Activated naive CD4-positive, alpha-beta T cell (primary cell): ENCODE measurements at places on chromosomes 16 and 17.

DNA sequence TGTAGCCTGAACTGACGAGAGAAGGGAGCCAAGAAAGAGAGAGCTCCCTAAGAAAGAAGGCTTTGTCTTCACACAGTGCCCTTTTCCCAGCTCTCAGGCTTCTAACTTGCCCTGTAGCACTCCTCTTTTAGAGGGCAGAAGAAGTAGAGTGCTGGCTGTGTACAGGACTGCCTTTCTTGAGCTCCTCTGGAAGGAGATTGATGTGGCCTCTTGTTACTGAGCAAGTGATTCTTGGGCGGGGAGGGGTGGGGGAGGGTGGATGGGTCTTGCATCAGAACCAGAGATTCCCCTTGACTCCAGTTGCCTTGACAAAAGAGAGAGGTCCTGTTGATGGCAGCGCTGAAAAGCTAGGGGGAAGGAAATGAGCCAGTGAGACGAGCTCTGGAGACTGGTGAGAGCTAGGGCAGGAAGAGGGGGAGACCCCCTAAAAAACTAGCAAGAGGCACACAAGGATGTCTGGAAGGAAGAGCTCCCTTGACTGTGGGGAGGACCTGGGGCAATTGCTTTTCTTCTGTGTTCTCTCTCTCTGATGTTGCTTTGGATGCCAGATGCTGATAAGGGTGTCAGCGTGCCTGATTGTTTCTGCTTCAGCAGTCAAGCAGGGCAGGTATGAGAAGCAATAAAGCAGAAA lies 18.4 kb downstream of the GPR179 start:
- no peak for DNase-seq

DNA sequence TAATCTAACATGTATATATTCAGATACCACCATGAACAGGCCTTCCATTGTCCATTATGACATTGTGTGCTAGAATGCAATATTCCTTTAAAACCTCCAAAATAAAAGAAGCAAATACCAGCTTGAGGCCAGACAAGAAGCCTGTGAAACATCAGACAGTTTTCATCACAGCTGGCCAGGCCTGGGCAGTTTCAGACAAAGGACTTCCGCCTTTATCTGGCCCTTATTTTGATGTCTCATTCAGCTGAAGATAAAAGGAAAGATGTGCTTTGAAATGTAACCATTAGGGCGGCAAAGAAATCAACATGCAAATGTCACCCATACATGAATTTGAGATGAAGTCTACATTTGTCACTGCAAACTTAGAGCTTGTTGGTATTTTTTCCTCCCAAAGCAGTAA lies 737.5 kb downstream of the KCNJ2 start:
- DNase-seq: no peak

- DNase-seq: no peak
Measured at GRCh38 chr16:8996891-8997290, 33.2 kb upstream of the USP7 start.

DNA sequence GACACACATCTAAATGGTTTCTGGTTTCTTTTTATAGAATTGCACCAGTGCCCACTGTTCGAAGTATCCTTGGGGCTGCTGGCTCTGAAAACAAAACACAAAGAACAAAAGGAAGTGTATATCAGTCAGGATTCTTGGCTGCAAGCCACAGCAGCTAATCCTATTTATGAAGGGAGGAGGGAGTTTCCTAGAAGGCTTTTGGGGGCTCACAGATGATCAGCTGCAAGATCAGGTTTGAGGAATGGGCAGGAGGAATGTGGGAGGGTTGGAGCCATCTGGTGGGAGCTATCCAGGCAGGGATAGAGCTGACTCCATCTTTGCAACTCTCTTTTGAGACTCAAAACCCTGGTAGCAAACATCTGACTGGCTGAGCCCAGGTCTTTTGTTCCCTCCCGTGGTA lies 118.3 kb upstream of the EEF2KMT start:
- no peak for DNase-seq

GRCh38 chr16:57379579-57379978 lies 7.3 kb downstream of the CX3CL1 start:
- no peak for DNase-seq

GRCh38 chr17:77905766-77906165 lies 52.7 kb upstream of the TNRC6C start:
- no peak for DNase-seq

- DNase-seq: no peak
Measured at GRCh38 chr17:6098050-6098822, 28.1 kb downstream of the WSCD1 start.

- no peak for DNase-seq
Measured at GRCh38 chr17:2157675-2158395, 102.9 kb downstream of the HIC1 start.

DNA sequence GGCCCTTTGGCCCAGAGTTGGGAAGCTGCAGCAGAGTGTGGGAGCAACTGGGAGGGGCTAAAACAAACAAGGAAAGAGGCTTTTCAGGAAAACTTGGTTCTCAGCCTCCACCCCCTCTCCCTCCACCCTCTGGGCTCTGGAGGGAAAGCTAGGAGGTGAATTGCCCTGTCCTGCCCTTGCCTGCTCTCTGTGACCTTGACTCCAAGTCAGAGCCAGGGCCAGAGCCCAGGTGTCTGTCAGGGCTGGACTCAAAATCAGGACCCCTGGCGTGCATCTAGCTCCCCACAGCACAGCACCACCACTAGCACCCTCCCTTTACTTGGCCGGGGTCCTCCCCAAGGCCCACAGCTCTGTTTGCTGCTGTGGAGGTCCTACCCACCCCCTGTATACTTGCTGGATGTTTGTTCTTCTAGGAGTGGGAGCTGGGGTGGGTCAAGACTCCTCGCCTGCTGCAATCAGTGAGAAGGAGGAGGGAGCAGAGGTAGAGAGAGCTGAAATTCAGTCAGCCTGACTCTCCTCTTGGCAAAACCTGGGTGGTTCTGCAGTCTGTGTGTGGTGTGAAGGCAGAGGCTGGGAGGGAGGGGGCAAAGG lies 2.8 kb upstream of the NR1D1 start:
- DNase-seq: no peak

- DNase-seq: no peak
Measured at GRCh38 chr17:8826808-8827435, 27.8 kb upstream of the MFSD6L start.

GRCh38 chr17:885971-886571 lies 93.5 kb downstream of the NXN start:
- DNase-seq: no peak

GRCh38 chr17:34635876-34636275 lies 56.5 kb downstream of the TMEM132E start:
- no peak for DNase-seq

- no peak for DNase-seq
Measured at GRCh38 chr16:67443265-67443664, 12.3 kb downstream of the HSD11B2 start.

- no peak for DNase-seq
Measured at GRCh38 chr17:39462631-39463375, 1.5 kb downstream of the CDK12 start.

- no peak for DNase-seq
Measured at GRCh38 chr17:65514082-65514481, 47.4 kb downstream of the AXIN2 start.

DNA sequence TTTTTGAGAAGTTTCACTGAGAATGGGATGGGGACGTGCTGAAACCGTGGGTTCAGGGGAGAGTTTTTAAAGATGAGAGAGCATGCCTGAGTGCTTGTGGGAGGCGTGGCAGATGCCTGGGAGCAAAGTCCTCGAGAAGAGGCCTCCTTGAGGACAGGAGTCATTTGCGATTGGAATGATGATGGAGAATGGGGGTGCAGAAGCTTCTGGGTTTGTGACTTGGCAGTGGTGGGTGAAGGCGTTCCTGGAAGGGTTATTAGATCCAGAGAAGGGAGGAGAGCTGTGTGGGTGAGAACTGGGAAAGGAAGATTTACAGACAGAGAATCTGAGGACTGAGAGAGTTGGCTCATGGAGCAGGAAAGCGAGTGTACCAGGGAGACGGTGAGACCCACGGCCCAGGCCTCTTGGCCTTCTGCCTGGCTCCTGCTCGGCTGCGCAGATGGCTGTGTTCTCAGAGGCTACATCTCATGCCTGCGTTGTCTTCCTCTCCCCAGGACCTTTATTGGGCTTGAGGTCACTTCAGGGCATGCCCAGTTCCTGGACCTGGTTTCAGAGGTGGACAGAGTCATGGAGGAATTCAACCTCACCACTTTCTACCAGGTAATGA lies 8.6 kb upstream of the MMP15 start:
- DNase-seq: no peak

DNA sequence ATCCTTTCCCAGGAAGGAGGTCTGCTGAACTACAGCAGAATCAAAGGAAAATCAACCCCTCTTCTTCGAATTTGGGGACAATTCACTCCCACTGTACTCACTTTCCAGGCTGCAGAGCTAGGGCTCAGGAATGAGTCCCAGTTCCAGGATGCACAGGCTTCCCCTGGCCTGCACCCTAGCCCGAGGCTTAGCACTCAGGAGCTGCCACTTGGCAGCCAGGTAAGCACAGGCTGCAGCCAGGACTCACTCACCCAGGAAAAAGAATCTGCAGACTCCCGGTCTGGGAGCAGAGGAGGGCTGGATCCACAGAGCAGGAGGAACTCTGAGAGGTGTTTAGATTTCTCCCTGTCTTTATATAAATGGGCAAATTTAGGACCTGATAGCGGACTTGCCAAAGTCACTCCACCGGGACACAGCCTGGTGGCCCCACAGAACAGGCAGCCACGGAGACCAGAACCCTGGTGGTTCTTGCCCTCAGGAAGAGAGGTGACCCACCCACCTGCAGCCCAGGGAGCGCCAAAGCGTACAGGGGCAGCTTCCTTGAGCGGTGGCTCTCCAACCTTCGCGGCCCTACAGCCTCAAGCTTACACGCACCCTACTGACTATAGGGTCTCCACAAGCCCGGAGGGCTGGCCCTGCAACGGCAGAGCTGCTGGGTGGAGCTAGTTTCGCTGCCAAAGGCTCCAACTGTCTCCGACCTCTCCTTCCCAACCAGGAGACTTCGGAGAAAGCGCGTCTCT lies 4.8 kb downstream of the CBLN1 start:
- no peak for DNase-seq

- DNase-seq: no peak
Measured at GRCh38 chr17:32814836-32815235, 62.1 kb downstream of the MYO1D start.

DNA sequence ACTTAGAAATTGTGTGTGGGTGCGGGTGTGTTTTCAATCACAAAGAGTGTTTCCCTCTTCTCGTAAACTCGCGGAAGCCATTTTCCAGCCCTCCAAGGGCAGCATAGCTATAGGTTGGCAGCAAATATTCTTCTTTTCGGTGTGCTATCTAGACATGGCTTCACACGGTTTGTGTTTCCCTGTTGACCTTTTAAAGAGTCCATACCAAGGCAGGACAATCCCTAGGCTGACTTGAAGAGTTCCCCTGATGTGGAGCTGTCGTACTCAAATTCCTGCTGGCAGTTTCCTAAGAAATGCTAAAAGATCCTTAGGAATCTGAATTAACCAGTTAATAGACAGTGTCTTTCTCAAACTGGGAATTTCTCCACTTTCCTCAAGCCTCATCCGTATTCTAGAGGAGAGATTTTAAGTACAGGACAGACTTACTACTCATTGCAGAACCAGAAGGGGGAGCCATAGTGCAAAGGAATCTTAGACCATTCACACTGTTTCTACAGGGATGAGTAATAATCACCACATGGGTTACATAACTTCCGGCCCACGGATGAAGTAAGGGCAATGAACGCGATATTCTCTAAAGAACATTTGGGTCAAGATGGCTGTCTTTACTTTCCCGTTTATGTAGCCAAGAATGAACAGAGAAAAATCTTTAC lies 288.6 kb upstream of the ELAC2 start:
- no peak for DNase-seq

GRCh38 chr17:62062944-62063343 lies 2.1 kb downstream of the MED13 start:
- DNase-seq: no peak

DNA sequence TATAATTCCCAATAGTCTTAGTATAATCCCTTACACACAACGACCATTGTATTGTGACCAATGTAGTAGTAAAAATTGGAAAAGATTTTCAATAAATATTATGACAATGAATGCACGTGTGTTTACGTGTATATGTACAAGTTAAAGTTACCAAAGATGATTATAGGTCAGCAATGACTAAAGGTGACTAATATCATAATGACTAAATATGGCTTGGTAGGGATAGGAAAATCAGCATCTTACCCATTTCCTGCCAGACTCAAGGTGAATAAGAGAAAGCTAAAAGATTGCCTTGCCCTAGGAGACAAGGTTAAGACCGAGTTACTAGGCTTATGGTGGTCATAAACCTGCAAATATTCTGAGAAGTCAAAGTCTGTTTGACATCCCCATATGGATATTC lies 34.4 kb downstream of the CPD start:
- no peak for DNase-seq

DNA sequence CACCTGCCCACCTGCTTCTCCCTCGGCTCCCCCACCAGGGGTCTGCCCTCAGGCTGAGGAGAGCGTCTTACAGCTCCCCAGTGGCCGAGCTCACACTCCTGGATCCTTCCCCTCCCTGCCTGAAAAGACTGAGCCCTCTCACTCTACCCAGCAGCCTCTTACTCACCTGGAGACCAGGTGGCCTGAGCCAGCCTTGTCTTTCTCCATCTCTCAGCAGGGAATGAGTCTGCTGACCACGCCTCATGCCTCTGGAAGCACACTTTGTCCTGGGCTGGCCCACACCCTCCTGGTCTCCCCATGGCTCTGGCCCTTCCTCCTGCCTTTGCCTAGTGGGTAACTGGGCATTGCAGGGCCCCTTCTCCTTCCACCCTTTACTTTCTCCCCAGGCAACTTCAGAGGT lies 177.2 kb downstream of the ENGASE start:
- no peak for DNase-seq

DNA sequence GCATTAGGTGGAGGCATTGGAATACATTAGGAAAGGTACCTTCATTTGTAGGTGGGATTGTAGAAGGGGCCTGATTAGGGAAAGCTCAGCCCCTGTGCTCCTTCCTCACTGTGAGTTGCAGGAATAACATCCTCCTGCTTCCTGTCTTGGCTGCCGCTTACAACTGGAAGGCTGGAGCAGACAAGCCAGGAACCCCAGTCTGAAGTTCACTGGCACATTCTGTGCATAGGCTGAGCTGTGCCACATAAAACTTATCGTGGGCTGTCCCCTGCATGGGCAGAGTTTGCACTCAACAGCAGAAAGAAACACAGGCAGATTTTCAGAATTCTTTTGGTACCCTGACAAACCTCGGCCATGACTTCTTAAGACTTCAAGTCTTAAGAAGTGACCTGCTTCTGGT lies 200.1 kb downstream of the SALL1 start:
- no peak for DNase-seq
